Central memory CD8-positive, alpha-beta T cell (primary cell): ENCODE measurements at places on chromosomes 7 and 10.

DNA sequence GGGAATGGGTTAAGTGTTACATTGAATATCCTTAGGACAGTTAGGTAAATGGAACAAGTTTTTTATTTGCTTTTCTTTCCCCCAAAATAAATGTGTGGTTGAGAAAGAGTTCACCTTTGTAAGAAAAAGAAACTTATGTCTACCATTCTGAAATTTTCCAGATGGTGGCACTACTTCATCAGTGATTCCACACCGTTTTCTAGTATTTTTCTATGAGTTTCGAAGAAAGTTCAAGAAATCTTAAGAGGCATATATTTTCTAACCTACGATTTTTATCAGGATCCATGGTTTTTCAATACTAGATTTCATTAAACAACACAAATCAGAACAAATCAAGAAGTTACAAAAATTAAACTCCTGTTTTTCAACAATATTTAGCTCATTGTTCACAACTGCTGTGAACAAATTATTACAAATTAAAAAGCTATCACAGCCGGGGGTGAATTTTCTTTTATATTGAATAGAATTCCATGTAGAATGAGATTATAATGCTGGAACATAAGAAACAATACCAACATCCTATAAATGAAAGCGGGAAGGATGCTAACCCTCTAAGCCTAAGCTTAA, 163.1 kb upstream of the NPVF start:
- H3K27me3 ChIP-seq: peaks cover 57% of the 10 kb centered on the region
- H3K36me3 ChIP-seq: no peaks in the 10 kb centered on the region
- H3K27ac ChIP-seq: no peak overlapping the region
- H3K4me1 ChIP-seq: no peaks in the 10 kb centered on the region
- H3K4me3 ChIP-seq: no peak overlapping the region
- no peak for DNase-seq

GRCh38 chr7:131008840-131009711, 275.1 kb upstream of the KLF14 start:
- DNase-seq: no peak
- peaks cover 92% of the 10 kb centered on the region for H3K4me1 ChIP-seq
- H3K36me3 ChIP-seq: peaks cover 36% of the 10 kb centered on the region
- no peaks in the 10 kb centered on the region for H3K27me3 ChIP-seq

- H3K27me3 ChIP-seq: peaks cover 19% of the 10 kb centered on the region
- no peak for DNase-seq
- H3K4me1 ChIP-seq: peaks cover 14% of the 10 kb centered on the region
Observed at GRCh38 chr10:116803451-116804249, 45.6 kb upstream of the ENO4 start.

DNA sequence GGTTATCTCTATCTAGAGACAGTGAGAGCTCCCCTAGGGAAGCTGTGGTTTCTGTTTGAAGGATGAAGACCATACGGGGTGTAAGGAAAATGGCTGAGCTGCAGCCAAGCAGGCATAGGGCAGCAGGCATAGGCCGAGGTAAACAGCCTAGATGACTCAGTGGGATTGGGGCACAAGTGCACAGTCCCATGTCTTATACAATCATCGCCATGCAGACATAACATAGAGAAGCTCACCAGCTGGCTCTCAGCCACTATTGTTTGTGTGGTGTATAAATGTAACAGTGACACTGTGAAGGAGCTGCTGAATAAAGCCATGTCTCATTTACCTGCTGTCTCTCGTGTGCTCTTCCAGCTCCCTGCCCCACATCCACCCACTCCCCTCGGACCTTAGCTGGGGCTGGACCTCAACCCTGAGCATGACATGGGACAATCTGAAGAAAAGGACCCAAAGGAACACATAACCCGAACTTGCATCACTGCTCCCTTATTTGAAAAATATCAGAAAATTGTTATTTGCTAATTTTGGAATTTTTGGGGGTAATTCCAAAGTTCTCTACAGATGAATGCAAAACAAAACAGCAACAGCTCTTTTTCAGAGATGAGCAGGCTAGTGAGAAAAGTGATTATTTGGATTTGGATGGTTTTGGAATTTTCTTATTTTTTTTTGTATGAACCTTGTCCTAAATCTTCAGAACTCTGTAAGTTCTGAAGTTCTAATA, 582.7 kb downstream of the REEP3 start:
- H3K36me3 ChIP-seq: no peaks in the 10 kb centered on the region
- H3K27me3 ChIP-seq: no peaks in the 10 kb centered on the region
- DNase-seq: no peak

DNA sequence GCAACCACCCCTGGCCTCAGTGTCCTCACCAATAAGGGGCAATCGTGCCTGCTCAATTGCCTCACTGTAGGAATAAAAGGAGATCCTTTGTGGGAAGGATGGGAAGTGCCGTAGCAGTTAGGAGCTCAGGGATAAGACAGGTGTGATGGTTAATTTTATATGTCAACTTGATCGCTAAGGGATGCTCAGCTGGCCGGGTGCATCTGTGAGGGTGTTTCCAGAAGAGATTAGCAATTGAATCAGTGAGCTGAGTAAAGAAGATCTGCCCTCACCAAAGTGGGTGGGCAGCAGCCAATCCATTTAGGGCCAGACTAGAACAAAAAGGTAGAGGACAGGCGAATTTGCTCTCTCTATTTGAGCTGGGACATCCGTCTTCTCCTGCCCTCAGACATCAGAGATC, 46.3 kb downstream of the BUB3 start:
- peaks cover 2% of the 10 kb centered on the region for H3K36me3 ChIP-seq
- no peak for DNase-seq
- no peak overlapping the region for H3K27ac ChIP-seq
- H3K4me1 ChIP-seq: peaks cover 16% of the 10 kb centered on the region
- no peaks in the 10 kb centered on the region for H3K27me3 ChIP-seq

- H3K4me1 ChIP-seq: no peaks in the 10 kb centered on the region
- peaks cover 10% of the 10 kb centered on the region for H3K36me3 ChIP-seq
- no peak for DNase-seq
- no peak overlapping the region for H3K27ac ChIP-seq
- no peak overlapping the region for H3K4me3 ChIP-seq
- H3K27me3 ChIP-seq: no peaks in the 10 kb centered on the region
Observed at GRCh38 chr10:77823811-77824542, 102.6 kb downstream of the DLG5 start.

DNA sequence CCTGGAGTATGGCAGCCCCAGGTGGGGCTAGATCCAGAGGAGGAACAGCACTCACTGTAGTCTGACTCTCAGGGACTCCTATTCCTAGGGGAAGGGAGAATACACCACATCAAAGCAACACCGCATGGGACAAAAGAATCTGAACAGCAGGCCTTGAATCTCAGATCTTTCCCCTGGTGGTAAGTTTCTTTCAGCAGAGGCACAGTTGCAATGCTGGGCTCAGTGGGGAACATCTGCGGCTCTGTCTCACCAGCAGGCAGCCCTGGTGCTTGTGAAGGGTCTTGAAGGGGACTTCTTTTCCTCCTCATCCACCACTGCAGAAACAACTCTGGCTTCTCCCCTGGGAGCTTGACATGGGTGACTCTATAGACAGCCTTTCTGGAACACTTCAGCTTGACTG, 111.2 kb upstream of the ARHGAP21 start:
- no peaks in the 10 kb centered on the region for H3K27me3 ChIP-seq
- H3K4me3 ChIP-seq: no peak overlapping the region
- H3K36me3 ChIP-seq: no peaks in the 10 kb centered on the region
- DNase-seq: no peak

DNA sequence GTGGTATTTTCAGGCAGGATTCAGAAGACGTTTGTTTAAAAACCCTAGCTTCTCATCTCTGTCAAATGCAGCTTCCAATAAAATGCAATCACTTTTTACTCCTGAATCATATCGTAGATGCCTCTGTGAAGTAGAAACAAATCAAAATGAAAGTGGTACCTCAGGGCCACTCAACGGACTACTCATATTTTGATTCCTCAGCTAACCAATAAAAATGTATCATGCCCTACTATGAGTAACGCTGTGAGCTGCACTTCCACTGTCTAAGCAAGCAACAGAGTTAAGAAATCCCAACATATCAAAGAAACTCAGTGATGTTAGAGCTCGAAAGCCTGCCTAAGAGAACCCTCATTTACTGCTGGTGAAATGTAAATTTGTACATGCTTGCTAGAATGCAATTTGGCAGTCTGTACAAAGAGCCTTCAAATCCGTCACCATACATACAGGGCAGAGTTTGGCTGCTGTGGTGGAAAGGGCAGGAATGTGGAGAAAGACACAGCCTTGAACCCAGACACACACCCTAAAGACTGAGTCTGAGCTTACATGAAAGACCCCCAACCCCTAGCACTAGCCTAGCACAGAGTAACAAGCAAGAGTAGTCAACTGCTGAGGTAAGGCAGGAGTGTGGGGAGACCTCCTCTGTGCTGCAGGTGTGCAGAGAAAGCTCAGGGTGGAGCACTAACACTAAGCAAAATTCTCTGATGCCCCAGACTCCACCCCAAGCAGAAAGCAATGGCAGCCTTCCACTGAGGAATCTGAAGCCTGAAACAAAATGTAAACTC, 151.5 kb downstream of the ANK3 start:
- no peak for DNase-seq
- H3K4me1 ChIP-seq: peaks cover 31% of the 10 kb centered on the region
- H3K36me3 ChIP-seq: no peaks in the 10 kb centered on the region
- H3K27me3 ChIP-seq: no peaks in the 10 kb centered on the region
- H3K27ac ChIP-seq: peak overlapping the region; percentile 86

- H3K4me1 ChIP-seq: peaks cover 12% of the 10 kb centered on the region
- H3K36me3 ChIP-seq: peaks cover 8% of the 10 kb centered on the region
- H3K4me3 ChIP-seq: peak overlapping the region; percentile 78
- DNase-seq: no peak
Observed at GRCh38 chr7:100896732-100897608, 1.3 kb upstream of the ACHE start.

DNA sequence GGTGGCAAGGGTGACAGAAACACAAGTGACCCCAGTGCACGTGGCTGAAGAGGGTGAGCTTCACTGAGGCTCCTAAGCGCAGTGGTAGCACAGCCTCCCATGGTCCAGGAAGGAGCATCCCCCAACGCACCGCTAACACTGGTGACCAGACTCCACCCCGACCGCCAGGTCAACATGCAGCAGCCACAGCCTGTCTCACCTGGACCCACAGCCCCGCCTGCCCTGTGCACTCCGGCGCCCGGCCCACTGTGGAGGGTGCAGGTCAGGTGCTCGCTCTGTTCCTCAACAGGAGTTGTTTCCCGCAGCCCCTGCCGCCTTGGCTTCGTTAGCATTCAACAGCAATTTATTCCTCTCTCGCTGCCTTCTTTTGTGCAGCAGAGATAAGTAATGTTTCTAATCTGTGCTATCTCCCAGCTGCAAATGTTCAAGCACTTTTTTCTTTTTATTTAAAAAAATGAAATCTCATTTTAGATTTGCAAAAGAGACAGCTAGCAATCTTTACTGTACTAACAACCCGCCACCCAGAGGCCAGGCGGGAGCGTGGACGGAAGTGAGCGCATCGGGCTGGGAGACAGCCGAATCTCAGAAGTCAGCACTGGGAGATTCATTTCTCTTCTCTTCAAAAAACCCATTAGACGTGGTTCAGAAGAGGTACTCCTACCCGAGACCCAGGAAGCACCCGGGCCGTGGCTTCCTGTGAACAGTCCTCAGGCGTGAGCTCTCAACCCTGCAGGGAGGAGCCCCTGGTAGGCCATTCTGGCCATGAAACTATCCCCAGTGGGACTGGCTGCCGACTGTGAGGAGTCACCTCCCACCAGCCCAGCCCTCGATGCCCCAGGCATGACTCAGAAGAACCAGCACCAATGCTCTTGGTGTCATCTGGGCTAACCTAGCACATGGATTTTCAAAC, 133.4 kb downstream of the MAD1L1 start:
- H3K4me3 ChIP-seq: no peak overlapping the region
- peaks cover 53% of the 10 kb centered on the region for H3K4me1 ChIP-seq
- peaks cover 13% of the 10 kb centered on the region for H3K36me3 ChIP-seq
- H3K27me3 ChIP-seq: no peaks in the 10 kb centered on the region

DNA sequence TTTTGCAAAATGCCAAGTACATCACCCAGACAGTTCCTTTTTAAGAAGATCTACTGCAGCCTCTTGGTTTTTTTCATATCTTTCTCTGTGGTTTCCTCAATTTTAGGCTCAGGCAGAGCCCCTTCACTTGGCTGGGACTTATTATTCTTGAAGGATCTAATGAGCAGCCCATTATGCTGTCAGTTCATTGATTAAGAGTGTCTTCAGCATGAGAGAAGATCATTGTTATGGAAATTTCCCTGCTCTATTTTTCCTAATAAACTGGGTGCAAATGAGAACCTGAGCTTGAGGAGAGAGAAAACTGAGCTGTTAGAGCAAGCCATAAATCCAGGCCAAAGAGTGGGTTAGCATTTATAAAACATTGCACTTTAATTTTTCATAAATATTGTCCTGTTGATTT, 146.5 kb downstream of the SEC23IP start:
- no peak for DNase-seq
- H3K4me1 ChIP-seq: no peaks in the 10 kb centered on the region
- H3K27ac ChIP-seq: no peak overlapping the region
- peaks cover 11% of the 10 kb centered on the region for H3K27me3 ChIP-seq

- no peak overlapping the region for H3K27ac ChIP-seq
- no peak overlapping the region for H3K4me3 ChIP-seq
- DNase-seq: no peak
- peaks cover 74% of the 10 kb centered on the region for H3K27me3 ChIP-seq
- peaks cover 1% of the 10 kb centered on the region for H3K36me3 ChIP-seq
Observed at GRCh38 chr7:128904381-128905197, 5.9 kb downstream of the KCP start.

DNA sequence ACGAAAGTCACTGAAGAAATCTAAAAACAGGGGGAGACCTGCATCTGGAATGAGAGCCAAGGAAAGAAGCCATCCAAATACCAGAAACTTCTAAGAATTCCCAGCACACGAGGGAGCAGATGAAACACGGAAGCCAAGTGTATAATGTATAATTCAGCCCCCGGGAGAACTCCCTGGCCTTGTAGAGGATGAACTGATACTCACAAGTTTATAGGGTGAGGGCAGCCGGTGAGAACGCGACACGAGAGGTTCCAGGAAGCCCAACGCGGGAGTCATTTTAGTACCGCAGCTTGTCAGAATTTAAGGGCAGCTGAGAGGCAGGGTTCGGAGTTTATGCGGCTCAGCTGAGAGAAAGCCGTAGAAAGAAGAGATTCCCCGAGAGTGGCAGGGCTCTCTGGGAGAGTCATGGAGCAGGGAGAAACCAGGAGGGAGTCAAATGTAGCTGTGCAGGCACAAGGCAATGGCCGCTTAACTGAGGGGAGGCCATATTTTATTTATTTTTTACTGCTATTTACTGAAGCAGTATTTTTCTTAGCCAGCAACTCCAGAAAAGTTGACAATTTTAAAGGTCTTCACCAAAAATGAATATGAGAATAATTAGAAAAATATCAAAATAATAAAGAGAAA, 164.0 kb downstream of the NPSR1 start:
- H3K36me3 ChIP-seq: no peaks in the 10 kb centered on the region
- H3K27ac ChIP-seq: peak overlapping the region; percentile 49
- peaks cover 12% of the 10 kb centered on the region for H3K27me3 ChIP-seq
- H3K4me3 ChIP-seq: no peak overlapping the region
